ENCODE measurements at places on chromosomes 5 and 9. TPM values are rescaled to one million over a fixed set of nuclear protein-coding genes. Genes with fewer than 3 reads are reported as not detected.

Gene LCNL1
- 3.5 TPM for total RNA-seq

DNA sequence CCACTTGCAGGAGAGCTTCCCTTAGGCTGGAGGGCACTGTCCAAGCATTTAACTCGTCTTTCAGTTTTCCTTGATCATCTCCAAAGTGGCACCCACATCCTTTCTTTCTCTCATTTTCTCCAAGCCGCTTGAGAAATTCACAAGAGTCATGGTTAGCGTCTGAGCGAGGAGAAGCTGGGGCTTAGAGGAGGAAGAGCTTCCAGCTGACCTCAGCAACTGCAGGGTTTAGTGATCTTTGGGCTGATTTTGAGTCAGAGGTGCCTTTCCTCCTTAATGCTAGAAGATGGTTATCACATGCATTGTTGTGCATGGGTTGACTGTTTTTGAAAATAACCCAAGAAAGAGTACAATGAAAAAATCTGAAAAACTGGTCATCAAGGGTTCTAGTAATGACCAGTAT, 134.7 kb downstream of the GADD45G start:
- DNase-seq, result no peak

GRCh38 chr9:17116400-17116837, 18.4 kb upstream of the CNTLN start:
- DNase-seq, result peak; percentile 62

Gene FOXD4
- 0.43 TPM for total RNA-seq

GRCh38 chr5:36880761-36881160, 4.2 kb downstream of the NIPBL start:
- DNase-seq, result peak; percentile 19

DNA sequence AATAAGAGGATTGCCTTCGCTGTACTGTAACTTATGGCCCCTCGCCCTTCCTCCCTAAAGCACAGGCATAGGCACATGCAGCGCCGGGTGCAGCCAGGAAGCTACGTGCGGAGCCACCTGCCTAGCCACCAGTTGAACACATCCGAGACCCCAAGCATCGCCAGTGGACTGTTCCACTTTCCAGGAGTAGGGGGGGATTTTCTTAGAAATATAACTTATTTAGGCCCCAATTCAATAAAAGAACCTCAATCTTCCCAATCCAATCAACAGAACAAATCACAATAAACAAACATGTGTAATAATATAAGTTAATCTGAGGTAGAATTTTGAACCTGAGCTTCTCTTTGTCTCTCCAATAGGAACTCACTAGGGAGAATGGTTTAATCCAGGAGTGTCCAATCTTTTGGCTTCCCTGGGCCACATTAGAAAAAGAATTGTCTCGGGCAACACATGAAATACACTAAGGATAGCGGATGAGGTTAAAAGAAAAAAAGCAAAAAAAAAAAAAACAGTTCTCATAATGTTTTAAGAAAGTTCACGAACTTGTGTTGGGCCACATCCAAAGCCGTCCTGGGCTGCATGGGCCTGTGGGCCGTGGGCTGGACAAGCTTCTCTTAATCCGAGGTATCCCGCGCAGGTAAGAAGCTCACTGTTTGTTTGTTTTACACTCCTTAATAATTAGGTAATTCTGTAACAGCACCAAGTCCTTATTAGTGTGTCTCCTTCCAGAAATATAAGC, 22.0 kb upstream of the NIPBL start:
- no peak for DNase-seq

Gene MORN5
- not detected for total RNA-seq

- no peak for DNase-seq
Measured at GRCh38 chr9:131008563-131008908, 438 bp upstream of the LAMC3 start.

- DNase-seq, result no peak
Measured at GRCh38 chr5:175354964-175355363, 89.0 kb downstream of the DRD1 start.

- no peak for DNase-seq
Measured at GRCh38 chr9:112042769-112043168, 132.3 kb downstream of the SUSD1 start.

GRCh38 chr5:146799671-146800070, 78.9 kb downstream of the PPP2R2B start:
- no peak for DNase-seq
